ENCODE measurements at places on chromosomes 3 and 15.

GRCh38 chr15:84890670-84891162 lies 6.3 kb downstream of the SLC28A1 start:
- DNase-seq, result no peak

DNA sequence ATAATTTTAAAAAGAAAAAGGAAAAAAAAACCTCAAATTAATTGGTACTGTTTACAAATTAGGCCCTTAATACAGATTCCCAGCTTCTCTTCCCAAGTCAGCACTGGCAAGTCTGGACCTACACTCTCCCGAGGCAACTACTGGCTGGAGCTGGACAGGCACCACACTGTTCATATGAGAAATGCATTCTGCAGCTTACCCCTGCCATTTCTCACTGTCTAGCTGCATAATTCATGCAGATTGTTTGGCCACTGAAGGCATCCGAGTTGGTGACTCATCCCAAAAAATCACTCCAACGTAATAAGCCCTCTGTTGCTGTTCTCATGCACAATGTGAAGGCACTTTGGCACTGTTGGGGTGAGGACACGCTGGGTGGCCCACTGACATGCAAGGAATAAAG lies 45.3 kb downstream of the ROPN1B start:
- no peak for DNase-seq

DNA sequence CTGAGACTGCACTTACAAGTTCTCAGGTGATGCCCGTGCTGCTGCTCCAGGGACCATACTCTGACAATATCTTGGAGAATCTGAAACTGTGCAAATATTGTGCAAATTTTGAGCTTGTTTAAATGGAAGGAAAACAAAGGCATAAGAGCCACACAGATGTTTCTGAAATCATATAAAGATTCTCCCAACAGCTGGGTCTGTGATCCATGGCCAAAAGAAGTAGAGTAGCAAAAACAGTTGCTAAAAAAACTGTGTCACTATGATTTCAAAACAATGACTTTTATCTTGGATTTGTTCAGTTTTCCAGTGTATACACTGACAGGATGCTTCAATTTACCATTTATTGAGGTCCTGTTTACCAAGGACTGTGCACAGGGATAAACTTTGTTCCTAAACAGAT lies 25.3 kb downstream of the NPTN start:
- DNase-seq, result no peak

- no peak for DNase-seq
These were observed 22.9 kb upstream of the FGF12 start for GRCh38 chr3:192750201-192750600.

DNA sequence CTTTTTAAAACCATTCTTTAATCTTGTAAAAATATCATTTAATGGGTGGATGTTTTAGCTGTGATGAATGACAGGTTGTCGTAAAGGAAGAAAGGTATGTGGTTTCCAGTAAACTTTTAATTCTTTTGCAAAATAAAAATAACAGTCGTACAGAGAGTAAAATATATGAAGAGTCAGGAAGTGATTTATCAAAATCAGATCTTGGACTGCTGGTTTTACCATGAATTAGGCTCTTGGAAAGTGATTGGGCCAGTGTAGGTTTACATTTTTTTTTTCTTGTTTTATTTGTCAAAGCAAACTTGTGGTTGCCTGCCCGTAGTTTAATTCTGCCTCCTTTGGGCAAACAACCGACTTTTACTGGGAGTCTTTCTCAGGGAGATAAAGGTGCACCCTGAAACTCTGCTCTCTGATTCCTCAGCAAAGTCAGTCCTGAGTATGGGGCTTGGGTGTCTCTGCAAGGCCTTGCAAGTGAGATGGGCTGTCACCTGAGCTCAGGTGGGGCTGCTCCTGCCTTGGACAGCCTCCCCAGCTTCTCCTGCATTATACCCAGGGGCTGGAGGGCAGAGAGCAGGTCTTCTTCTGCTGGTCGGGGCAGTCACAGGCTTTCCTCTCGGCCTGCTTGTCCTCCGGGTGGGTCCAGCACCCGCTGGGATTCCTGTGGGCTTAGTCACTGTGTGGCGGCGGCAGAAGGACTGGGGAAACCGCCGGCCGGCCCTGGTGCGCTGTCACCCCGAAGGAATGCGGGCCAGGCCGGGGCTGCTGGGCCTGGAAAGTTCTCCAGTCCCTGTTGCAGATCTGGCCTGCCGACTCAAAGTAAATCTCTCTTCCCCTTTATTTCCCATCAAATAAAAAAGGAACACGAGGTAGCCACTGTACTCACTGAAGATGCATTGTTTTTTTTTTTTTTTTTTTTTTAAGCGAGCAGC lies 79.0 kb downstream of the IGF1R start:
- DNase-seq, result no peak

DNA sequence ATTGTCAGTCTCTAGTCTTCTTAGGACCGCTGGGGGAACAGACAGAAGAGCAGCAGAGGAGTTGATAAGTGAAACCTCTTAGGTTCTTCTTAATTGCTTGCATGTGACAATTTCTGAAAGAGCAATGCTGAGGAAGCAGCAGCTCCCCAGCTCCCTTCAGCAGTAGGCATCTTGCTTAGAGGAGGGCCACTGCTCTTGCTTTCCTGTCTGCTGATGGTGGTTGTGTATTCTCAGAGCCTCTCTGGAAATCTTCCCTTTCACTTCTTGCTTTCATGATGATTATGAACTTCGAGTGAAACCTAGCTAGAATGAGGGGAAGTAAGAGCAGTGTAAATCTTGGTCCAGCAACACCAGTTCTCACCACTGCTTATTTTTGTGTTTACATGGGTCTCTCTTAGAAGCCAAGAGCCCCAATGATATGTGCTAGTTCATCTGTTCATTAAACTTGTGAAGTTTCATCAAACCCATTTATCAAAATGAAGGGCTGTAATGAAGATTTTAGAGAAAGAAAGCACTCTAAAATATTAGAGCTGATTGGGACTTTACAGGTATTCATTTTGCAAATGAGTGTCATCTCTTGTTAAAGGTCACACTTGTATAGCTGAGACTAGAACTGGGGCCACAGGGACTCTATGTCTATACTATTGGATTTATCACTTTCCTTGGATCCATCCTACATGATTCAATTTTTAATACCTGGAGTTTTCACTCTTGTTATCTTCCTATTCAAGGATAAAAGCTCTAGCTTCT lies 246.7 kb downstream of the LPP start:
- DNase-seq, result no peak

Measured in hippocampal formation (tissue), 2 donors.